ENCODE measurements at places on chromosomes 16 and 17.

DNA sequence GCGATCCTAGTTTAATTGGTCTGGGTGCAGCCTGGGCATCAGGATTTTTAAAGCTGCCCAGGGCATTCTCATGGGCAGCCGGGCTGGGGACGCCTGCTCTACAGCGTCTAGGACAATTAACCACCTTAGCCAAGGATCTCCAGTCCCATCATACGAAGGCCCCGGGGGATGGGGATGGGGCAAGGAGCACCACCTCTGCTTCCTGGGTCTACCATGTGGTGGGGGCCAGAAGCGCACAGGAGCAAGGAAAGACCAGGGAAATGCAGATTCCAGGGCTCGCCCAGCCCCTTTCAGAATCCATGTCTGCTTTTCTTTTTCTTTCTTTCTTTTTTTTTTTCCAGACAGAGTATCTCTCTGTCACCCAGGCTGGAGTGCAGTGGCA, 29.3 kb downstream of the TBC1D16 start:
- DNase-seq, result no peak

- no peak for DNase-seq
Measured at GRCh38 chr17:16443511-16444257, 28.3 kb downstream of the TRPV2 start.

- no peak for DNase-seq
Measured at GRCh38 chr17:78323826-78324390, 36.0 kb downstream of the SOCS3 start.

DNA sequence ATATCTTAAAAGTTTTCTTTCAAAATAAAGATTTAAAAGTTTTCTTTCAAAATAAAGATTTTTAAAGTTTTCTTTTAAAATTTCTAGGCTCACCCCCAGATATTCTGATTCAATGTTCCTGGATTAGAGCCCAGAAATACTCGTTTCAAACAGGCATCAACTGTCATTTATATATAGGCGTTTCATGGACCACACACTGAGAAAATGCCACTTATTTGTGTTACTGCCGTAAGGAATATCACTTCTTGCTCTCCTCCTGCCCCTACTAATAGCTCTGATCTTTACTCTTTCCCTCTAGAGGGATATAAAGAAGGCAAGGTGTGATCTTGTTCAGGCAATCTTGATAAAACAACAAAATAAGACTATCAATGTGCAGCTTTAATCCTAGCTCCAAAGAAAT, 1324.1 kb downstream of the CDH8 start:
- no peak for DNase-seq

DNA sequence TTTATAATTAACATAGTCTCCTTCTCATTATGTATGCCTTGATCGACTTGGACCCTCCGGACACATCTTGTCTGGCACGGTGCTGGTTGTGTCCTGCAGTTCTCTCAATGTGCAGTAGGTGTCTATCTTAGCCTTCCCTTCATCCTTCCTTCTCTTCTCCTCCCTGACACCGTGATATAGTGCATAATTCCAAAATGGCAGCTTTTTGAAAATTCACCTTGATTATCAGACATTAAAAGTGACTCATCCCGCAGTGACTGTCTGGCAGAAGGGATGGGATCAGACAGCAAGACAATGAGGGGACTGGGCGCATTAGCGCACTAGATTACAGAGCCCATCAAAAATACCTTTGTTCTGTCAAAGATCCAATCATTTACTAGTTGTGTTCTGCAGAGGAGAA, 70.0 kb upstream of the PMFBP1 start:
- peak; percentile 76 for DNase-seq

GRCh38 chr16:1863681-1864460, 8.1 kb downstream of the MEIOB start:
- peak; percentile 61 for DNase-seq

- no peak for DNase-seq
Measured at GRCh38 chr16:66144641-66145040, 221.8 kb upstream of the CDH5 start.

GRCh38 chr17:61285526-61286320, 113.9 kb upstream of the TBX2 start:
- DNase-seq, result no peak

- DNase-seq, result no peak
Measured at GRCh38 chr17:32016231-32016630, 9.0 kb downstream of the LRRC37B start.
